K562 (cell line): ENCODE measurements at places on chromosomes 7 and 10. TPM values are rescaled to one million over a fixed set of nuclear protein-coding genes. Genes with fewer than 3 reads are reported as not detected.

Gene ADRA2A
- polyA plus RNA-seq, result not detected in 2 replicates

Gene INA
- not detected in 2 replicates for polyA plus RNA-seq

Gene ZP3
- polyA plus RNA-seq, result 1.4 and 3.7 TPM in 2 replicates

Gene MRPS33
- polyA plus RNA-seq, result 109 and 123 TPM in 2 replicates

Gene CNPY1
- polyA plus RNA-seq, result not detected in 2 replicates

Gene CPA2
- 0.05 and 0.20 TPM in 2 replicates for polyA plus RNA-seq

Gene PLAC9
- not detected in 2 replicates for polyA plus RNA-seq

- DNase-seq, result peak; percentile 9
Measured at GRCh38 chr10:108783897-108784296, 1139.4 kb downstream of the XPNPEP1 start.

GRCh38 chr10:27457261-27457945, 46.7 kb upstream of the RAB18 start:
- no peak for DNase-seq

DNA sequence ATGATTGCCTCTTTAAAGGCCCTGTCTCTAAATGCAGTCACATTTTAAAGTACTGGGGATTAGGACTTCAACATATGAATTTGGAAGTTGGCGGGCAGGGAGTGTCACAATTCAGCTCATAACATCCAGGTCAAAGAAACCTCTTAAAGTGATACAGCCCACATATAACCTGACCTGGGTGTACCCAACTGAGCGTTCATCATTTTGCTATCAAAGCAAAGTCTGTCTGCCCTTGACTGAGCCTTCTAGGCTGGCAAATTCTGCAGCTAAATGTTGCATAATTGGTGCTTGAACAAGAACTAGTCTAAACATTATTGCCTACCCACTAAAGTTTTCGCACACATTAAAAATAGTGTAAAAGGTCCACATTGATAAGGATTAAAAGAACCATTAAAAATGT, 3.7 kb downstream of the MSRB2 start:
- no peak for DNase-seq

GRCh38 chr7:150855476-150856302, 3.4 kb downstream of the AOC1 start:
- no peak for DNase-seq

GRCh38 chr7:17109020-17109419, 189.4 kb upstream of the AHR start:
- no peak for DNase-seq

DNA sequence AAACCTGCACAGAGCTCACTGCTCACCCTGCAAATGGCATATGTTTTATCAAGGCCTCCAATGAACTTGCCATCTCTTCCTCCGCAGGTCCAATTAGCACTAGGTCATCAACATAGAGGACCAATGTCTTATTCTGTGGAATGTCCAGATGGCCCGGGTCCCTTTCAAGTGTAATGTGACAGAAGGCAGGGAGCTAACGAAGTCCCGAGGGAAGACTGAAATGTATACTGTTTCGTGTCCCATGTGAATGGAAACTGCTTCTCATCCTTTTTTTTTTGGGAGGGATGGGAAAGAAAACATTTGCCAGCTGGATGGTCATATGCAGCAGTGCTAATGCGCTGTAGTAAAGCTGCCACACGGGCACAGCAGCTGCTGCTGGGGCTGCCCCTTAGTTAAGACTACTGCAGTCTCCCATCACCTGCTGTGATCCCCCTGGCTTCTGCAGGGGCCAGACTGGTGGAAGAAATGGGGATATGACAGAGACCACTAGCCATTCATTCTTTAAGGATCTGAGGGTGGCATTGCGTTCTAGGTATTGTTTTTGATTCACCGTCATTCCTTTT, 61.7 kb upstream of the CCNY start:
- DNase-seq, result no peak

DNA sequence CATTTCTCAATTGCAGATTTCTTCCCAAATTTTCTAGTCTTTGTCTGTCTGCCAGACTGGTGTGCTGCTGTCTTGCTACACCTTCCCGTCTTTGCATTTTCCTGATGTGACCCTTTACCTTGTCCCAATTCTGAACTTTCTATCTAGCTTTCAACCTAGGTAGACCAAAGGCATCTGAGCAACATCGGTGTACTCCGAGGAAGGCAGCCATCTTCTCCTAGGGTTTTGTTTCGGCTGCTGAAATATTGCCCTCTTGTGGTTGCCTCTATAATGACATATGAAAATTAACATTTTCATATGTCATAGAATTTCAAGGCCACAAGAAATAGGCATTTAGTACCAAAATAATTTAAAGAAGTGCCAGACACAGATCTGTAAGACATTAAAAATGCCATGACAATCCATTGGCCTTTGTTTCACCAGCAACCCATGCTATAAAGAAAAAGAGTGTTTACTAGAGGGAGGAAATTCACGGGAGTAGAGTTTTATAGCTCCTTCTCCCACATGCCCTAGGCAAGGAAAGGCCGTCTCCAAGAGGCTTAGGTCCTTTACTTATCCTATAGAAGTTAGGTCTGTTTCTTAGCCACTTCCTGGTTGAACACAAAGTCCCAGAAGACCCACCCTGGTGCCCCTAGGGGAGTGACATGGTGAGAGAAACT, 23.4 kb downstream of the OR9A2 start:
- DNase-seq, result peak; percentile 80
